ENCODE measurements at places on chromosomes 6 and 20.

DNA sequence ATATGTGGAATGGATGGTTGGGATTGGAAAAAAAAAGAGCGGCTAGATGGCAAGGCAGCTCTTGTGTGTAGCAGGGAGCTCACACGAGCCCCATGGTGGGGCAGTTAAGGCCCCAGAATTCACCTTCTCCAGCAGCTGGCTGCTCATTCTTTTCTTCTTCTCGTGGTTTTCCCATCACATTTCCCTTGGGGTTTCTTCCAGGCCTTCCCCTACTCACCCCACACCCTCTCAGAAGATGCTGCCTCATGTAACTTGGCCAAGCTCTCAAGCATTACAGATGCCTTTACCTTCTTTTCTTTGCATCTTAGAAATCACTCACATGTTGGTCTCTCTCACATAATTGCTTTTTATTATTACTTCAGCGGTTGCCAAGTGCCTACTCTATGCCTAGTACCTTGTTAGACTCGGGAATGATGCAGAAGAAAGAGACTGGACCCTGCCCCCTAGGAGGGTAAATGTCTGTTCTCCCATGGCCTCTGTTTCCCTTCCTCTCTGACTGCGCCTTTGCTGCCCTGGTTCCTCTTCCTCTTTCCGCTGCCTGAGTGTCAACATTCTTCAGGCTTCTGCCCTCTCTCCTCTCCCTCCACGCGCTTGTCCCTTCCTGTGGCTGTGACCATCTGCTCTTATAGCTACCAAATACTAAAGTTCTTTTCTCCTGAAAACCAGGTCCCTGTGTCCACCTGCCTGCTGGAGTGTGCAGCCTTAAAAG, 28.6 kb downstream of the PPARD start:
- DNase-seq, result no peak

GRCh38 chr6:147166992-147167391, 37.2 kb upstream of the STXBP5 start:
- DNase-seq, result no peak

DNA sequence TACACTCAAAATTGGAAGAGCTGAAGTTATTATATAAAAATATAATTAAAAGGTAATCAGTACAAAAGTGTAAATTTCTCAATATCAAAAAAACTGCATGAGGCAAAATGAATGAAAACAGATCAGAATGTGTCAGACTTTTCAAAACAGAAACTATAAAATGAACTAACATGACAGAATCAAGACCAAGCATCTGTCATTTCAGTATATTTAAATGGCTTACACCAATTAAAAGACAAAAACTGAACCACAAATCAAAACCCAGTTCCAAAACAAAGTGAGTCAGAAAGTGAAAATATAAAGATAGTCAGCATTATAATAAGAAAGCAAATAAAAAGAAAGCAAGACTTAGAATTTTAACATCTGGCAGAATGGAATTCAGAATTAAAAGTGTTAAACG, 289.7 kb downstream of the UBE3D start:
- DNase-seq, result no peak

- DNase-seq, result no peak
Measured at GRCh38 chr6:14710421-14710820, 535.4 kb upstream of the JARID2 start.
